ENCODE measurements at places on chromosomes 16 and 17.

GRCh38 chr16:55922662-55923061, 47.5 kb upstream of the CES5A start:
- no peak for DNase-seq

GRCh38 chr16:57791195-57791892, 10.9 kb downstream of the KIFC3 start:
- DNase-seq = no peak

DNA sequence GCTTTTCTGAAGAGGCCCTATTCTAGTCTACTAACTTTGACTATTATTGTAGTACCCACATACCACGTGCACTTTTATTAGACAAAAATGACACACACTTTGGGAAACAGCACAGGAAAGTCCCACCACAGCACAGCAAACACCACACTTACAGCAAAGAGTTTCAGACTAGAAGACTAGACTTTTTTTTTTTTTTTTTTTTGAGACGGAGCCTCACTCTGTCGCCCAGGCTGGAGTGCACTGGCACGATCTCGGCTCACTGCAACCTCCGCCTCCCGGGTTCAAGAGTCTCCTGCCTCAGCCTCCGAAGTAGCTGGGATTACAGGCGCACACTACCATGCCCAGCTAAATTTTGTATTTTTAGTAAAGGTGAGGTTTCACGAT, 20.1 kb downstream of the YWHAE start:
- DNase-seq = peak; percentile 61

DNA sequence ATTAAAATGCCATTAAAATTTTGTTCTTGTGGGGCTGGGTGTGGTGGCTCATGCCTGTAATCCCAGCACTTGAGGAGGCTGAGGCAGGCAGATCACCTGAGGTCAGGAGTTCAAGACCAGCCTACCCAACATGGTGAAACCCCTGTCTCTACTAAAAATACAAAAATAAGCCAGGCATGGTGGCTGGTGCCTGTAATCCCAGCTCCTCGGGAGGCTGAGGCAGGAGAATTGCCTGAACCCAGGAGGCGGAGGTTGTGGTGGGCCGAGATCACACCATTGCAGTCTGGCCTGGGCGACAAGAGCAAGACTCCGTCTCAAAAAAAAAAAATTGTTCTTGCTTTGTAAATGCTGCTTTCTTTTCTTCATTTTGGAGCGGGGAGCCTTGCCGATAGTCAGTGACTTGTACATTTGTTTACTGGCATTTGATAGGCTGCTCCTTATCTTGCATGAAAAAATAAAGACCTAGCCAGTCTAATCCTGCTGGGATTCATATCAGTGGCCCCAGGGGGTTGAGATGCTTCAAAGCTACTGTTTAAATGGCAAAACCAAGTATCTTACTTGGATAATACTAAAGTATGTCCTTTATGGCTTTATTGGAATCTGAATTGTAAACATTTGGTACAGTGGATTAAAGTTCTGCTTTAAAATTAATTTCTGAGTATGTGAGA, 3.3 kb upstream of the CLTC start:
- DNase-seq = no peak

DNA sequence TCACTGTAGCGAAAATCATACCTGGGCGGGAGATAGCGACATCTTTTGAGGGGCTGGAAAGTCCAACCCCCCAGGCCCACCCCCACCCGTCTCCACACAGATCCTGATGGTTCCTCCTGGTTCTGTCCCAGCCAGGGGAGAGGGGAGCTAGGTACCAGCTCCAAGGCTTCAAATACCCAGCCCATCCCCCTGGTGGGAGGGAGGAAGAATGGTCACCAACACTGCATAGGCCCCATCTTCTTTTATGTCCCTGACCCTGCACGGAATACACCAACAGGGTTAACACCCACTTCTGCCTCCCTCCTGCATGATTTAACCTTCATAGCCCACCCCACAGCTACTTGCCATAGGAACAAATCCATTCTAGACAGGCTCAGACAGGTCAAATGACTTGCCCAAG, 9.3 kb downstream of the HAP1 start:
- DNase-seq = no peak

DNA sequence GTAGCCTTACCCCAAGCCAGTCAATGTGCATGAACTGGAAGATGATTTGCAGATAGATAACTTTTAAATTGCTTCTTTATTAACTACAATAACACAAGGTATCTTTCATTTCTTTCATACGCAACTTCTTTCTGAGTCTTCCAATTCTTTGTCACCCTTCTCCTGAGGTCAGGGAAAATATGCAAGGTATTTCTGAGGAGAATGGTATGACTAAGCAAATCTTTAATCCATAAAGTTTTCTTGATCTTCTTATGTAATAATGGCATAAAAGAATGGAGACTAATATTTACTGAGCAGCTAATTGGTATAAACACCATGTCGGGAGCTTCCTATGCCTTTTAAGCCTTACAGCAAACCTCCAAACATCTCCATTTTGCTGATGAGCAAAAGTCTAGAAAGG, 438.9 kb downstream of the KCNJ2 start:
- no peak for DNase-seq

- no peak for DNase-seq
Observed at GRCh38 chr17:53227514-53227913, 595.2 kb upstream of the KIF2B start.

GRCh38 chr17:80633994-80634566, 89.4 kb downstream of the RPTOR start:
- no peak for DNase-seq

- DNase-seq = no peak
Observed at GRCh38 chr16:57481421-57481820, 4.9 kb downstream of the DOK4 start.

DNA sequence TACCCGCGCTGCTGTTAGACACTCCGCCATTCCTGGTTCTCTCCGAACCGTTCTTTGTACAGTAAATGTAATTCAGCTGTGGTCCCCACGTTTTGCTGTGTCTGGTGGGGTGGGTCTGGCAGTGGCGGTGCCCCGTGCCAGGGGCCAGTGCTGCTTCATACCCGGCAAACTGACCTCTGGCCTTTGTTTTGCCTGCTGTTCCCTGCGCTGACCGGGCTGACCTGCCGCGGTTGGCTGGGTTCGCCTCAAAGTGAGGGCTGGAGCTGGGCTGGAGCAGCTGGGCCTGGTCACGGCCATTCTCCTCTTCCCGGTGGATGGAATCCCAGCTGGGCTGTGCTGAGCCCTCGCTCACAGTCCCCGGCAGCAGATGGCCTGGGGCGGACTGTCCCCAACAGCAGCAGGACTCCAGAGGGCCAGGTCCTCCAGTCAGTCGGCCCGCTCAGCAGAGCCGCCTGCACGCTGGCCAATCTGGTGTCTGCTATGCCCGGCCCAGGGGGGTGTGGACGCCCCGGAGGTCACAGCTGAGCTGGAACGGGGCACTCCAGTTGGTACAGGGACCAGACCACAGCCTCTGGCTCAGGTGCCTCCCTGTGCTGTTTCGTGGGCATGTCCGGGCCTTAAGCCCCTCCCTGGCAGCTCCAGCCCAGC, 1.5 kb upstream of the WFIKKN1 start:
- DNase-seq = no peak

GRCh38 chr16:57683636-57684545, 10.7 kb upstream of the DRC7 start:
- DNase-seq = no peak

DNA sequence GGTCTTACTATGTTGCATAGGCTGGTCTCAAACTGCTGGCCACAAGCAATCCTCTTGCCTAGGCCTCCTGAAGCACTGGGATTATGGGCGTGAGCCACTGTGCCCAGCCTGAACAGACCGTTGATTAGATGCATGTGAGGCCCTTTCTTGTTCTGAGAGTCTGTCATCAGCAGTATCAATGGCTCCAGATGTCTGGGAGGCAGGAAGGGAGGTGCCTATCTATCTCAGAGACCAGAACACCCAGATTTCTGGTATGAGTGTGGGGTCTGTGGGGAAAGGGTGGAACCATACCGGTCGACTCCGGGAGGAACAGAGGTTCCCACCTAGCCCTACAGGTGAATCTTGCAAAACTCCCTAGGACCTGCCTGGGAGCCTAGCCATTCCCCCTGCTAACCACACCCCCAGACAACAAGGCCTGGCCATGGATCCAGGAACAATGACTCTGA, 71.7 kb downstream of the PRKCB start:
- DNase-seq = no peak

GRCh38 chr17:27889711-27890251, 3.4 kb downstream of the LYRM9 start:
- DNase-seq = no peak

Measured in CD4-positive, alpha-beta T cell treated with Interleukin-15 for 4 hours (primary cell).